Adipose tissue (tissue), 3 donors: ENCODE measurements at places on chromosomes 13 and 19. TPM values are rescaled to one million over a fixed set of nuclear protein-coding genes. Genes with fewer than 3 reads are reported as not detected.

The IGFL2 gene
- 0.09 TPM for polyA plus RNA-seq

The PRR22 gene
- 0.79 TPM for polyA plus RNA-seq

The CCL25 gene
- polyA plus RNA-seq = 0.07 TPM

The NKPD1 gene
- 0.04 TPM for polyA plus RNA-seq
